ENCODE measurements at places on chromosomes 6 and 20. TPM values are rescaled to one million over a fixed set of nuclear protein-coding genes. Genes with fewer than 3 reads are reported as not detected.

The GRIK2 gene
- total RNA-seq = 6.6 TPM

The RAET1L gene
- not detected for total RNA-seq

The BMP6 gene
- total RNA-seq = 13.6 TPM

The NMBR gene
- total RNA-seq = not detected

The KLHDC3 gene
- 60.9 TPM for total RNA-seq

The PBOV1 gene
- total RNA-seq = not detected

The ADGB gene
- total RNA-seq = not detected

The LY86 gene
- not detected for total RNA-seq

The REPS1 gene
- 28.6 TPM for total RNA-seq

The HDGFL1 gene
- total RNA-seq = not detected

The POU5F1 gene
- 1.1 TPM for total RNA-seq

The TRIM40 gene
- not detected for total RNA-seq

The BPIFB2 gene
- not detected for total RNA-seq

The CCDC170 gene
- total RNA-seq = not detected

The SLC17A2 gene
- not detected for total RNA-seq

The CD93 gene
- 0.10 TPM for total RNA-seq

The NFS1 gene
- total RNA-seq = 44.9 TPM

The MYMX gene
- 1.8 TPM for total RNA-seq

The SLC35B3 gene
- 16.7 TPM for total RNA-seq

The LINC00237 gene
- total RNA-seq = not detected

The SYNDIG1 gene
- not detected for total RNA-seq

The MLN gene
- not detected for total RNA-seq

The PGC gene
- 0.18 TPM for total RNA-seq

The FRS3 gene
- 3.0 TPM for total RNA-seq

The RAD21L1 gene
- 1.0 TPM for total RNA-seq

The SNAP91 gene
- total RNA-seq = 0.95 TPM

The VSX1 gene
- 0.21 TPM for total RNA-seq

The GJA10 gene
- not detected for total RNA-seq

The MYLK2 gene
- total RNA-seq = 0.87 TPM

The DDO gene
- total RNA-seq = 0.39 TPM

The MYL9 gene
- 107 TPM for total RNA-seq

The SLC4A11 gene
- total RNA-seq = 144 TPM

The MEI4 gene
- 0.05 TPM for total RNA-seq

The SLC13A3 gene
- total RNA-seq = 0.31 TPM

The MMP24 gene
- total RNA-seq = 7.1 TPM

The SAMD5 gene
- total RNA-seq = 0.23 TPM

The RSPH4A gene
- total RNA-seq = 0.44 TPM
